ENCODE measurements at places on chromosomes 3 and 15.
A peak's percentile ranks its signal among the peaks of the same experiment; 100 is the strongest.

DNA sequence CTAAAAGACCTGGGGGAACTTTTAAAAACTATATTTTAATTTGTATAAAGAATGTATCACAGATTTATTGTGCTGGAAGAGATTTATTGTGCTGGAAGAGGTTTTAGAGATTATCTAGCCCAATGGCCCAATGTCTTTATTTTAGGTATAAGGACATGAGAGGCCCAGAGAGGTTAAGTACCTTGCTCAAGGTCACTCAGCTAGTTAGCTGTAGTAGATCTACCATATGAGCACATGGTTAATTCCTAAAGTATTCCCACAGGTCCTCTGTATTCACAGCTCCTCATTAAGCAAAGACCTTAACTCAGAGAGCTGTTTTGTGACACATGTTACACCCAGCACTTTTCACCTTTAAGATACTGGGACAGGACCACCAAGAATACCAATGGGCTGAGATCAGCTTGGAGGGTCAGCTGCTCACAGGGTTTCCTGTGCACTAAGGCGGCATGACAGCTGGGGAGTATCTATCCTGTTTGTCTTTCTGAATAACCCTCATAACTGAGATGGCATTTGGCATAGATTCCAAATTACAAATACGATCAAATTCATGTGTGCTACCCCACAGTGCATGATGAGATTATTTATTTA is 143.1 kb upstream of the TBL1XR1 start:
- no peak for DNase-seq

GRCh38 chr15:35720019-35720418 is 174.1 kb upstream of the DPH6 start:
- no peak for DNase-seq

DNA sequence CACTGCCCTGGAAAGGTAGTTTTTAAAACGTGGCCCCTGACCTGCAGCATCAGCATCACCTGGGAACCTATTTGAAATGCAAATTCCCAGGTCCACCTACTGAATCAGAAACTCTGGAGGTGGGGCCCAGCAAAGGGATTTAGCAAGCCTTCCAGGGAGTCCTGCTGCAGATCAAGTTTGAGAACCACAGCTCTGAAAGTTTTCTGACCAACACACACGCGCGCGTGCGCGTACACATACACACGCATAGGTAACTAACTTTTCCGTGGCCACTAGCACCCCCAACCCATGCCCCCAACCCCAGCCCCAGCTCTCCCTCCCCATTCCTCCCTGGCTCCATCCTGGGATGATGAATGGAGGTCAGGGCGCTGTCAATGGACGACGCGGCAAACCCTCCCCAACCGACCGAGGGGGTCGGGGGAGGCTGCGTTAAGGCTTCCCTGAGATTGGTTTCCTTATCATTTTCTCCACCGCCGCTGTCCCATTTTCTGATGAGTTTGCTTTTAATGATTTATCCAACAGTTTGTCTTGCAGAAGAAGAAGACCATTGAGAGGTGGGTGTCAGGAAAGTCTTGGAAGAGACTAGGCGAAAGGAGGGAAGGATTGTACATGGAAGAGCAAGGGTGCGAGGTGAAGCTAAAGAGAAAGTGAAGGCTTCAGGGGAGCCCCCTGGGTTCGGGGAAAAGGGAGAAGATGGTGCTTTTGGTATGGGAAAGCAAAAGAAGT is 590 bp upstream of the BOC start:
- DNase-seq = no peak

DNA sequence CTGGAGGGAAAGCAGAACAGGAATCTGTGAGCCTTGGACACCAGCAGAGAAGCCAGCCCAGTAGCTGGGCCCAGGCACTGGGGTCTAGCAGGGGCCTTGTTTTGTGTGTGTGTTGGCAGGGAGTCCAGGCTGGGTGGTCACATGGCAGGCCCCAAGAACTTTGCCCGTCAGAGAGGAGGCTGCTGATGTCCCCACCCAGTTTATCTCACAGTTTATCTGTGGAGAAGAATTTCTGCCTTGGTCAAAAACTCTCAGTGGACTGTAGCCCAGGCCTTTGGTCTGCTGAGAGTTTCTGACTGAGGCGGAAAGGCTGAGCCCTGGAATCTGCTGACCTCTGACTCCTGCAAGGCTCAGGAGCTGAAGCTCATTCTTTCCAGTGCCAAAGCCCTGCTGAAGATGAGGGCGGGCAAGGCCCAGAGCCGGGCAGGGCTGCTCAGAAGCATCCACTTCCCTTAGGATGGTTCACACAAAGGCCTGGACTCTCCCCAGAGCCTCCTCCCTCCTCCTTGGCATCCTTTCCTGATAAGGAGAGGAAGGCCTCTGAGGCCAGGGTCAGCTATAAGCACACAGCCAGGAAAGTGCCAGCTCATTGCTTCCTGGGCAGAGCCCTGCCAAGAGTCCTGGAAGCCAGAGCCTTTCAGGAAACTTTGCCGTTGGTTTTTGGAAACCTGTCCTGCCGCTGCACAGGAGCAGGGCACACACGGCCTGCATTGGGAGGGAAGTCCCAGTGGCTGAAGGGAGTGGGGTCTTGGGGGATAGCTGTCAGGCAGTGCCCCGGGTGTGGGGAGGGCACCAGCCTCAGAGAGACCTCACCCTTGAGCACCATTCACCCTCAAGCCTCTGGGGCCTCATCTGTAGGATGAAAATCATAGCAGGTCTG is 37.2 kb upstream of the SLCO2A1 start:
- no peak for DNase-seq

- DNase-seq = peak; percentile 62
These were observed 218.6 kb downstream of the GREM1 start for GRCh38 chr15:32936283-32936918.

DNA sequence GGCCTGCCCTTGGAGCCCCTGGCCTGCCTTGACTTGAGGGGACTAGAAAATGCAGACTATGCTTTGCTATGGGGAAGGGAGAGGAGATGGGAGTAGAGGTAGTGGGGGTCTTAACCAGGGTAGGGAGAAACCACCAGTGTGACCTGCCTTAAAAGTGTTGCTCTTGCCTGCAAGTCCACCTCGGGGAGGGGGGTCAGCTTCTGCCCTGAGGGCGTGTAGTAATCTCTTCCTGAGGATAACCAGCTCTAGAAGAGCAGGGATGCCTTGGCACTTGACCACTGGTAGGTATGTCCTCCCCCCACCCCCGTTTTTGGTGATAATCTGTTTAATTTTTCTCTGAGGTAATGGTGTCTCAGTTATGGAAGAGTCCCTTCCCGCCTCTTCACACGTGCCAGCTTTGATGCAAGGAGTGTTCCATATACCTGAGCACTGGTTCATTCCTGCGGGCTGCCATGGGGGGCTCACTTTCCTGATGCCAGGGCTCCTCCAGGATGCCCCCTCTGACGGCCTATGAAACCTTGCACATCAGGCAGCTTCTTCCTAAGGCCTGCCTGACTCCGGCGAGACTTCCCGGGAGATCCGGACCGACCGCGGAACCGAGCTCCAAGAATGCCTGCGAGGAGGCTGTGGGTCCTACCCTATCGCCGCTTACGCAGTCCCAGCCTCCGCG is 780 bp upstream of the P4HTM start:
- no peak for DNase-seq

GRCh38 chr3:45654397-45654944 is 34.7 kb upstream of the SACM1L start:
- no peak for DNase-seq

DNA sequence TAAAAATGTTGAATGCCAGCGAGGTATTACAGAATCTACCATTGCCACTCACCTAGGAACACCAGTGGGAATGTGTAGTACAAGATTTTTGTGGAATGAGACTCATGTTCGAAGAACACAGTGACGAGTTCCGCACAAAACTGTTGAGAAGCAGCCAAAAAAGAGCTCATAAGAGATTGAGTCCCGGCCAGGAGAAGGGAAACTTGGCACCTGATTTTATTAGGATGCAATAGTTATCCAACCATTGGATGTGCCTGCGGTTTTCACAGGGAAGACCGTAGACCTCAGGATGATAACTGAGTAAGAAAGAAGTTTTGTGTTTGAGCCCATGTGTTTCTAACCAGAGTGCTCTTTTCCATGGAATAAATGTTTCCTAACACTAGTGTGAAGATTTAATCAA is 88.9 kb downstream of the PTPRG start:
- DNase-seq = peak; percentile 97

- DNase-seq = no peak
These were observed 440.5 kb upstream of the CBLB start for GRCh38 chr3:106309274-106309673.

GRCh38 chr15:27592036-27592760 is 506.9 kb downstream of the OCA2 start:
- DNase-seq = no peak

- no peak for DNase-seq
These were observed 834.5 kb downstream of the ZPLD1 start for GRCh38 chr3:103269287-103269686.

DNA sequence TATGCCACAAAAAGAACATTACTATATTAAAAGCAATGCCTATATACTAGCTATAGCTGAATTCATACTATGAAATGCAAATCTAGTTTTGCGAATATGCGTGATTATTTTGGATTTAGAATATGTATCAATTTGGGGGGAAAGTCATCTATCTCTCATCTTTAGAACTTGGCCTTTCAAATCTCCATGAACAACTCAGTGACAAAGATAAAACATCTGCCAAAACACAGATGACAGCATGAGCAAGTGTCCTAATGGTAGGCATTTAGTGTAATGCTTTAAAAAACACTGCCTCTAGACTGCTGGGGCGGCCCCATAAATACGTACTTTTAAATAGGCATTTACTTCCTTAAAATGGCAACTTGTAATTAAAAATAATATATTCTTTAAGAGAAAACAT is 2.7 kb downstream of the CD47 start:
- DNase-seq = no peak

DNA sequence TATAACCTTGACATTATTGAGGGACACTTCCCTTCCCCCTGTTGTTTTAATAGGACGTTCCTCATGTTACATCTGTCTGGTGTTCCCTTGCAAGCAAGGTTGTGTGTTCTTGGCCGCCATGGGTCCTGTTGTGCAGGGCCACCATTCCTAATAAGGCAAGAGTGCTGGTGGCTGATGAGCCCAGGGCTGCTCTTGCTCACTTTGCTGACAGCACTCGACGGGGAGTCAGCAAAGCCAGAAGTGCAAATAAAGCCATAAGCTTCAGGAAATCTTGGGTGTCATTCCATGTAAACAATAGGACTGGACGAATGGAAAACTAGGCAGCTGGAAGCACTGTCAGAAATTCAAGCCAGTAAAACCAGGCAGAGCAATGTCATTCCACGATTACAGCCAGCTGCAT is 75.8 kb downstream of the SQOR start:
- no peak for DNase-seq

DNA sequence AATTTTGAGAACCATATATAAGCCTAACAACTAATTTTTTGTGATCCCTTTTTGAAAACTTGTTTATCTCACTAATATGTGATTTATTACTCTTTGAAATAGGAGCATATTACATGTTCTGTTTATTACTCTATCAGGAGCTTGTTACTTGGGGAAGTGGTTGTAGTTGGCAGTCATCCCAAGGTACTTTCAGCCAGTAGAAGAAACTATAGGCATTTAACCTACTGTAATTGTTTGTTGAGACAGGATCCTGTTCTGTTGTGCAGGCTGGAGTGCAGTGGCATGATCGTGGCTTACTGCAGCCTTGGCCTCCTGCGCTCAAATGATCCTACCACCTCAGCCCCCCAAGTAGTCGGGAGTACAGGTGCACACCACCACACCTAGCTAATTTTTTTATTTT is 195.6 kb downstream of the TCF12 start:
- peak; percentile 20 for DNase-seq

- DNase-seq = no peak
These were observed 440 bp downstream of the PRTG start for GRCh38 chr15:55742498-55742926.

- no peak for DNase-seq
These were observed 134.5 kb downstream of the TBC1D5 start for GRCh38 chr3:17607905-17608304.

GRCh38 chr3:110856916-110857315 is 214.7 kb upstream of the NECTIN3 start:
- no peak for DNase-seq

GRCh38 chr3:134419214-134419959 is 45.1 kb upstream of the AMOTL2 start:
- DNase-seq = no peak

DNA sequence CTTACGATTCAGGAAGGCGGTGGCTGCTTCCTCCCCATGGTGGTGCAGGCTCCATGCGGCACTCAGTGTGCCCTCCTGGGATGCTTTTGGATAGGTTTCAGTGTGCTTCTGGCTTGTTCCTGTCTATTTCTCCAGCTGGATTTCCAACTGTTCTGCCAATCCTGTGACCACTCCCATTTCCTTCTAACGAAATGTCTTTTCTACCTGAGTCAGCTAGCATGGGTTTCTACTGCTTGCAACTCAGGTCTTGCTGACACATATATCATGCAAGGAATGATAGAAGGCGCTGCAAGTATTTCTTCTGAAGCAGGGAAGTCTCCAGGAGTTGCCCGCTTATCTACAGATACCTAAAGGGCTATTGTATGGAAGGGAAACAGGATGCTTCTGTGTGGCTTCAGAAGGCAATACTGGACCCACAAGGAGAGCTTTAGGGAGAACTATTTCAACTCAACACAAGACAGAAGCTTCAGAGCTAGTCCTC is 244.4 kb downstream of the OPA1 start:
- no peak for DNase-seq

DNA sequence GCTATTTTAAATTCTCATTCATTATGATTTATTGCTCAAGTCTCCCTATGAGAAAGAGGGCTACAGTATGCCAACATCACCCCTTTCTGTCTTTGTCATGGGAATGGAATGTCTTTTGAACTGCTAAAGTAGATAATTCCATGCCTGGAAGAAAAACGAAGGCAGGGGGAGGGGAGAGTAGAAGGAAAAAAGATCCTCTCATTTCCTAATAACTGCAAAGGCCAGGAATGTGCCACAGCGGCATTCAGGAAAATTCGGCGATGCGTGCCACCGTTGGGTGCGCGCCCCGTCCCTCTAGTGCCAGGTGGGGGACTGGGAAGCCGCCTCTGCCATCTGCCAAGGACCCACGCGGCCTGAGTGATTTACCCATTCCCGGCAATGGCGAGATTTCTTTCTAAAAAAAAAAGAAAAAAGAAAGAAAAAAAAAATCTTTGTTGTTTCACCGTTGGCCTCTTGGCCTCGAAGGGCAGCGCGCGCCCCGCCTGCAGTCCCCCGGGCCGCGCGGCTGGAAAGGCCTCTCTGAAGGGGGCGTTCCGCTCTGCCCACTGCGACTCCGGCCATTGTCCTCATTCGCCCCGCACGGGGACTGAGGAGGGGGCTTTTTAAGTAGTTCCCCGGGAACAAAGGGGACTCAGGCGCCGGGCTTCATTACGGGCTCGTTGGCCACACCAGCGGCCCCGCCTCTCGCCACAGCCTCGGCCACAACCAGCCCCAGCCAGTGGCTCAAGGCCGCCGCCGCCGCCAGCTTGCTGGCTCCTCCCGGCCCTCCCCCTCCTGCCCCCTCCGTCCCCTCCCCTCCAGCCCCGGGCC is 54.5 kb downstream of the CPN2 start:
- DNase-seq = no peak

- DNase-seq = no peak
These were observed 2.2 kb upstream of the IGDCC3 start for GRCh38 chr15:65379986-65380385.

GRCh38 chr3:14146381-14147065 is 21.7 kb downstream of the TMEM43 start:
- DNase-seq = no peak

GRCh38 chr15:47971637-47972036 is 149.2 kb upstream of the SLC24A5 start:
- no peak for DNase-seq
